ENCODE measurements at places on chromosomes 1 and 21. TPM values are rescaled to one million over a fixed set of nuclear protein-coding genes. Genes with fewer than 3 reads are reported as not detected.

The LYPD8 gene
- total RNA-seq, result not detected

The PPIAL4G gene
- not detected for total RNA-seq

The BSND gene
- not detected for total RNA-seq

The WNT9A gene
- total RNA-seq, result 0.60 TPM

The GJA8 gene
- total RNA-seq, result not detected

The KDM1A gene
- 29.1 TPM for total RNA-seq

The CTNNBIP1 gene
- total RNA-seq, result 52.7 TPM

DNA sequence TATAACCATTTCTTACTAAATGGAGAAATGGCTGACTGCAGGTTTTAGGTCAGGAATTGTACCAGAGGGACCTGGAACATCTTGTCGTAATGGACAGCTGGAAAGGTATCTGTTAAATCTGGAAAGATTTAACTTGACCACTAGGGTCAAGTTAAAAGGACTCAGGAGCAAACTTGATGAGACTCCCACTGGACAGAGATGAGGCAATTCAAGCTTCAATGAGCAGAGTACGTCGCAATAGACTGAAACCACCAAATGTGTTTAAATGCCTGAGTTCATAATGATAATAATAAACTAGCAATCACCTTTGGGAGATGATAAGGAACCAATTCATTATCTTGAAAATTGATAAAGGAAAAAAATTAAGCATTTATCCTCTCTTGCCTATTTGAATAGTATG is 8.7 kb downstream of the IFNLR1 start:
- DNase-seq, result no peak

GRCh38 chr1:14732728-14733047 is 134.2 kb downstream of the KAZN start:
- DNase-seq, result no peak

- DNase-seq, result peak; percentile 65
Observed at GRCh38 chr1:55714230-55714629, 499.1 kb upstream of the USP24 start.

GRCh38 chr21:46545363-46545762 is 59.5 kb downstream of the S100B start:
- DNase-seq, result no peak

- peak; percentile 13 for DNase-seq
Observed at GRCh38 chr21:34669149-34669879, 520 bp downstream of the CLIC6 start.

- DNase-seq, result no peak
Observed at GRCh38 chr1:43747736-43748135, 40.4 kb downstream of the ST3GAL3 start.
